ENCODE measurements at places on chromosomes 1 and 21.

DNA sequence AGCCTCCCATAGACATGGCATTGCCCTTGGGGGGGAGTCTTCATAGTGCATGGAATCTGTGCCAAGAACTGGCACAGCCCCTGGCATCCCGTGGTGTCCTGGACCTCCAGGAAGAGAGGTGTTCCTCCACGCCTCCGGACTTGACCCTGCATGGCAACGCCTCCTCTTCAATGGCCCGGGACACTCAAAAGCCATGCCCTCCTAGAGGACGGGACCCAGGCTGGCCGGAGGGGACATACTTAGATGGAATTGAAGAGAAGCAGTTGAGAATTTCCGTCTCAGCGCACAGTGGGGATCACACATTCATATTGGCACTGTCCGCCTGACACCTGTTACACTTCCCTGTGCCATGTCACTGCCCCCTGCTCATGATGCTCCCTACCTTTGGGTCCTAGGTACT is 38.4 kb upstream of the TENT5C start:
- DNase-seq = no peak

DNA sequence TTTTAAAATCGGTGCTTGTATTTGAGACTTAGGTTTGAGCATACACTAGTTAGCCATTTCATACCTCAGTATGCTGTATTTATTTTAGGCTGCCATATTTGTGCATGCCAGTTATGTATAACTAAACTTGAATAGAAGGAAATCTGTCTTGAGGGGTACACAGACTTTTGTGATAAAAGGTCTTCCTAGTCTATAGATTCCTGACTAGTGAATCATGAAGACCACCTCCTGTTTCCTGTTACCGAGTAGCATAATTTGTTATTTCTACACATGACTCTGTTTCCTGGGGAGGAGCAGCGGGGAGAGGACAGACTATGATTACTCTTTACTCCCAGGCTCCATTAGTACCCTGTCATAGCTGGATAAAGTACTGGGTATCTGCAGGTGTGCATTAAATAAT is 316.8 kb upstream of the SNX7 start:
- no peak for DNase-seq

DNA sequence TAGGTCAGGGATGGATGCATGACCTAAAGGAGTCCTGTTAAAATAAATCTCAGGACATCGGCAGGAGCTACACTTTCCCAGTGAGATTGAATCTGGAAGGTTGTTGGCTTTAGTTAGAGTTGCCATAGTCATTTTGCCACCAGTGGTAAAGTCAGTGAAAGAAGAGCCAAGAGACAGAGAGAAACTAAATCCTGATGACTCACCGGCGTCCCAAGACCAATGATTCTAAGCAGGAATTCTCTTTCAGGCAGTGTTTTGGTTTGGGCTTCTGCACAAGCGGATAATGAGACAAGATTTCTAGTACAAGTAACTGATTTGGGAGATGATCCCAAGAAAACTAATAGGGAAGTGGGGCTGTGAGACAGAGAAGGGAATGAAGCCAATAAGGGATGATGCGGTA is 88.8 kb upstream of the ETS2 start:
- DNase-seq = no peak

DNA sequence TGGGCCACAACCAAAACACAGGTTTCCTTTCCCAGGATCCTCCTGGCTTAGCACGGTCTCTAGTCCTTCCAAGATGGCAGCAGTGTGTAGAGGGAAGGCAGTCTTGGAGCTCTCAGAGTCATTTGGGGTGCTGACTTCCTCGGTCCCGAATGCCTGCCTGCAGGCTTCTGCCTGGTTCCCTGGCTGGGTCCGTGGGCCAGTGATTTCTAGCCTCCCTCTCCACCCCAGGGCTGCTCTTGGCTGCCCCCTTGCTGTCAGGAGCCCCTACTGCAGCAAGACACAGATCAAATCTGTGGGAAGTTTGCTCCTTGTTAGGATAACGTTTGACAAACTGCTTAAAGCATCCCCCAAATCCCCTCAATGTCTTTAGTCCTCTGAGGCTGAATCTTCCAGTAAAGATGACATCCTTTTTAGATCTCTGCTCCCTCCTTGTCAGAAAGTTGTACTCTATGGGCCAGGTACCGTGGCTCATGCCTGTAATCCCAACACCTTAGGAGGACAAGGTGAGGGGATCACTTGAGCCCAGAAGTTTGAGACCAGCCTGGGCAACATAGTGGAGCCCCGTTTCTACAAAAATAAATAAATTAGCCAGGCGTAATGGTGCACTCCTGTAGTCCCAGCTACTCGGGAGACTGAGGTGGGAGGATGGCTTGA is 272.5 kb downstream of the RRAGC start:
- peak; percentile 45 for DNase-seq

DNA sequence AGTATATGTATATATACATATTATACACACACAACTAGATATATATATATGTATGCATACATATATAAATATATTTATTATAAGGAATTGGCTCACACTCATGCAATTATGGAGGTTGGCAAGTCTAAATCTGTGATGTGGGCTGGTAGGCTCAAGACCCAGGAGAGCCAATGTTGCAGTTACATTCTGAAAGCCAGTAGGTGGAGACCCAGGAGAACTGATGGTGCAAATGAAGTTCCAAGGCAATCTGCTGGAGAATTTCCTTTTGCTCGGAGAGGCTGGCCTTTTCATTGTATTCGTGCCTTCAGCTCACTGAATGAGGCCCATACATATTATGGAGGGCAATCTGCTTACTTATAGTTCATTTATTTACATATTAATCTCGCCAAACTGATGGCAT is 9.4 kb downstream of the IVL start:
- peak; percentile 23 for DNase-seq

DNA sequence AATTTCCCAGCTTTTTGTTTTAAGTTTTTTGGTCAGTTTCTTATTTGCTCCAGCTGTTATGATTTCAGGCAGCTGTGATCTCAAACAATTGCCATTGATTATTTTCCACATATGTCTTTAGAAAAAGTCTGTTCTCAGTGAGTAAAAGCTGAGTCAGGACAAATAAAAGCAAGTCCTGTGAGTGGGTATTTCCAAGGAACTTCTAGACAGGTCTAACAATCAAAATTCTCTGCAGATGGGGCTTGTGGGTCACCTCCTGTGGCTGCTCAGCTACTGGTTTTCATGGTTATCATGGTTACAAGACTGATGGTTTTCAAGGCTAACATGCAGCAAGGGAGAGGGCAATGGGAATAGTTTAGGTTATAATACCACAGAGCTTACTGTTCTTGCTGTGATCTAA is 585.7 kb downstream of the LMO4 start:
- DNase-seq = no peak

DNA sequence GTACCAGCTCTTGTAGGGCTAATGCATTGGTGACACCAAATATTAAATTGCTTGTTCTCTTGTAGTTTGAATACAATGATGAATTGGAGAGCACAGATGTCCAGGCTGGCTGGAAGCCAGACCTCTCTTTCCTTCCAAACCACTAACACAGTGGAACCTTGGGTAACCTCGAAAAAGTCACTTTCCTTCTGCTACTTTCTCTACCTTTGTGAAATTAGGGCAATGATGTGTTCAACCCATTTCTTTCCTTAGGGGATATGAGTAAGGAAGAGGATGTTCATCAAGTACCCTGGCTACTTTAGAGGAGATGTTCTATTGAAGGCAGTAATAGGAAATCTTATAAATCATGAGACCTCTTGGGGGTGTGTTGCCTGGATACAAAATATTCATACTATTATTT is 55.7 kb downstream of the XCL2 start:
- DNase-seq = no peak

GRCh38 chr1:154158307-154159125 is 3.6 kb upstream of the NUP210L start:
- no peak for DNase-seq

All from Caco-2 (cell line).